ENCODE measurements at places on chromosomes 7 and 10. TPM values are rescaled to one million over a fixed set of nuclear protein-coding genes. Genes with fewer than 3 reads are reported as not detected.

PIP gene
- polyA plus RNA-seq: not detected

AGFG2 gene
- polyA plus RNA-seq: 10.4 TPM

PRPS1L1 gene
- polyA plus RNA-seq: not detected

DBF4 gene
- 21.0 TPM for polyA plus RNA-seq

ZCCHC24 gene
- polyA plus RNA-seq: 20.8 TPM

NPFFR1 gene
- polyA plus RNA-seq: 0.15 TPM

NPVF gene
- not detected for polyA plus RNA-seq

GRCh38 chr10:132392184-132392800, 4.7 kb upstream of the PWWP2B start:
- no peak for DNase-seq

GRCh38 chr10:79127151-79127961, 58.6 kb downstream of the ZMIZ1 start:
- no peak for DNase-seq

DNA sequence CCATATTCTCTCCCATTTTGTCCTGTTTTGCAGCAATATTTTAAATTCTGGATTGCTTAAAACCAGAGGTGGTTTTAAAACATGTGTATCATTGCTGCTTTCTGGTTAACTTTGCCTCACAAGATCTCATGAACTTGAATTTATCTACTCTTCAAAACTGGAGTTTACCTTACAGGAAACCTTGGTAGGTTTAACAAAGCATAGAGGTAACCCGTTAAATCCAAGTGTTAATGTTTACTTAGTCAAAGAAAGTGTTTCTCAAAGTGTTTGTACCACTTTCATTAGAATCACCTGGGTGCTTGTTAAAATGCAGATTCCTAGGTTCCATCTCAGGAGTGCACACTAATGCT, 44.0 kb upstream of the VDAC2 start:
- no peak for DNase-seq

DNA sequence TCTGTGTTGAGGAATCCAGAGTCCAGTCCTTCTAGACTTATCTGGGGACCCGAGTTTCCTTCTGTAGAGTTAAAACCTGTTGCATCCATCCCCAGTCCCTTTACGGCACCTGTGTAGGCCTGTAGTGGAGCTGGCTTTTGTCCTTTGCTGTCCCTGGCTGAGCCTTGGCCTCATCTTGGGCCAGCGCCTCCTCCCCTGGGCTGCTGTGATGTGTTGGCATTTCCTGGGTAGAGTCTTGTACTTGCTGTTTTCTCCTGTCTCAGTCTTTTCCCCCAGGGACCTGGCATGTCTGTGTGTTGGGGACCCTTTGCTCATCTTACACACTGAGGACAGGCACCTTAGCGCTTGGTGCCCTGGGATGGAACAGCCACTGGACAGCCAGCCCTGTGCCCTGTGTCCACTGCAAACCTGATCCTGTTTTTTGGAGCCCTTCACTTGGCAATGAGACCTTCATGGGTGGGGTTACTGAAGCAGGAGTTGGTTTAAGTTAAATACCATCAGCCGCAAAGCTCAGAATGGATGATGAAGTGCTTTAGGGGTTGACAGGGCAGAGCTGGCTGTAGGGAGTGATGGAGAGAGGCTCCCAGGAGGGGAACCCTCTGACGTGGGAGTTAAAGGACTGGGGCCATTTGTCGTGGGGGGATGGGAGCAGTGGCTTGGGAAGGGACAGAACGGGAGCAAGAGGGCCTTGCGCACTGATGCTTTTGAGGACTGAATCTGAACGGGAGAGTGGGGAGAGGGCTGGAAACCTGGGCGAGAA, 50.9 kb downstream of the CUX1 start:
- DNase-seq: no peak

DNA sequence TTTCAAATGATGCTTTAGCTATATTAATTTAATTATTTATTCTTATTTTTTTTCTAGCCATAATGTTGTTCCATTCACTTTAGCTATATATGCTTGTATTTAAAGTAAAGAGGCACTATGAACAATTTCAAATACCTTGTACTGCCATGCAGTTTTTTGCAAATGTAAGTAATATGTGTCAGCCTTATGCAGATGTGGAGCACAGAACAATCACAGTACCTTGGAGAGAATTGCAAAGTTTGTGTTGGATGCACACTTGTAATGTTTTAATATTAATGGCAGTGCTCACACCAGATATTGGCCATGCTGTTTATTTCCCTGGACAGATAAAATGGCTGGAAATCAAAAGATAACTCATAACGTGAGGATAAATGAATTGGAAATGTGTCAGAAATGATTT, 663.5 kb upstream of the SEMA3D start:
- DNase-seq: no peak

GRCh38 chr10:131663351-131663750, 237.5 kb upstream of the PPP2R2D start:
- no peak for DNase-seq

GRCh38 chr10:10235003-10235402, 782.7 kb upstream of the CELF2 start:
- DNase-seq: no peak

DNA sequence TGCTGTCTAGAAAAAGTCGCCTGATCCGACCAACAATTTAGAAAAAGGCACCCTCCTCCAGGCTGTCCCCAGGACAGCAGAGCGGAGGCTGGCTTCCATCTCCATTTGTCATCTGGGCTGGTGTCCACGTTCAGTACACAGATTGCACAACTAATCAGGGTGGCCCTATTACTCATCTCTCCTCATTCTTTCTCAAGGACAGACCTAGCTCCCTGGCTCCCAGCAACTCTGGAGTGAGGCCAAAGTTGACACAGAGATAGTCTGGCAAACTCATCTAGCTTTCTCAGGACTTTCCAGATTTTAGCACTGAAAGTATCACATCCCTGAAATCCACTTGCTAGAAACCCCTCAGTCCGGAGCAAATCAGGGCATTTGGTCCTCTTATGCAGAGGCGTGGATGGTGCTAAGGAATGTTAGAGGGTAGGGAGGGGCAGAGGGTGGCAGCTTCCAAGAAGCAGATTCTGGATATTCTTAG, 75.1 kb downstream of the DNAH11 start:
- no peak for DNase-seq

DNA sequence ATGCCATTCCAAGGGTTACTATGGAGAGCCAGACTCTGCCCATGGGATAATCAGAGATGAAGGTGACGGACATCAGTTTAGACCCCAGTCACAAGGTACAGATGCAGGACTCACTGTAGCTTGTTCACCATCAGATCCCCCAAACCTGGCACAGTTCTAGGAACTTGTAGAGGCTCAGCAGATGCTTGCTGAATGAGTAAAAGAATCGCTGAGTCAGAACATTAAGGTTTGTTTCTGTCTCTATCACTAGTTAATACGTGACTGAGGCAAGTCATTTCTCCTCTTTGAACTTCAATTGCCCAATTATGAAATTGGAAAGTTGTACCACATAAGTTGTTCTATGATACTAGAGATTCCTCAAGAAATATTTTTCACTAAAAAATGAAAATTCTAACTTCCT, 65.1 kb downstream of the PPP1R3C start:
- no peak for DNase-seq

DNA sequence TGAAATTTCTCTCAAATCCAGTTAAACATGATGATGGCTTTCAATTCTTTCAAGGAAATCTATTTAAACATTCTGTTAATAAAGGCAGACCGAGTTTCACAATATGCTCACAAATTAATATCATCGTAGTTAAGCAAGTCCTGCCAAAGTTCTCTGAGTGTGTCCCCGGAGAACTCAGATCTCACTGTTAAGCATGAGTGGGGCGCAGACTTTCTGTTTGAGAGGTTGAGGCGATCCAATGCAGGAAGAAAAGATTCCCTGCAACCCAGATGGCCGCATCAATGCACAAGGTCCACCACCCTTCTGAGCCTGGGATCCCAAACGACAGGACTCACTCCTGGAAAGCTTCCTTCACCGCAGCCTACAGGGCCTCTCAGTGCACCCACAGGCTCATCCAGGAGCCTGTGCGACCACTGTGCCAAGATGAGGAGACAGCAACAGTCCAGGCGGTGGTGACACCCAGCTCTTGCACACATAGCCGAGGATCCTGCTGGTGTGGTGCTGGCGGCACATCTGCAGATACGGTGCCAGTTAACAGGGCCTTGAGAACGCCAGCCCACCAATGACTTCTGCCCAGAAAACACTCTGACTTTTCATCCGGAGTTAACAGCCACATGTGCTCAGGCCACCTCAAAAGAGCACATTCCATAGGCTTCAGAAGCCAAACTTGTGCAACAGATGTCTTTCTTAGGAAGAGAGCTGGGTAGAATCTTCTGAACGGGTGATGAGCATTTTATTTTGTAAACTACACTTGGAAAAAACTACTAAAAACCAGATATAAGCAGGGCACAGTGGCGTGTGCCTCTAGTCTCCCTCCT, 102.1 kb downstream of the ZRANB1 start:
- no peak for DNase-seq

Data from right renal cortex interstitium (tissue), 3 donors.